ENCODE measurements at places on chromosomes 13 and 19. TPM values are rescaled to one million over a fixed set of nuclear protein-coding genes. Genes with fewer than 3 reads are reported as not detected.

The ZNF132 gene
- 7.4 TPM for total RNA-seq

GRCh38 chr13:109697936-109698335 lies 88.4 kb downstream of the IRS2 start:
- no peak overlapping the region for H3K4me3 ChIP-seq
- peaks cover 6% of the 10 kb centered on the region for H3K4me1 ChIP-seq
- H3K27me3 ChIP-seq: peaks cover 16% of the 10 kb centered on the region
- DNase-seq: no peak
- no peak overlapping the region for H3K27ac ChIP-seq

GRCh38 chr13:103255587-103256301 lies 189.5 kb upstream of the SLC10A2 start:
- H3K4me1 ChIP-seq: no peaks in the 10 kb centered on the region
- no peak for DNase-seq
- peaks cover 2% of the 10 kb centered on the region for H3K27me3 ChIP-seq

DNA sequence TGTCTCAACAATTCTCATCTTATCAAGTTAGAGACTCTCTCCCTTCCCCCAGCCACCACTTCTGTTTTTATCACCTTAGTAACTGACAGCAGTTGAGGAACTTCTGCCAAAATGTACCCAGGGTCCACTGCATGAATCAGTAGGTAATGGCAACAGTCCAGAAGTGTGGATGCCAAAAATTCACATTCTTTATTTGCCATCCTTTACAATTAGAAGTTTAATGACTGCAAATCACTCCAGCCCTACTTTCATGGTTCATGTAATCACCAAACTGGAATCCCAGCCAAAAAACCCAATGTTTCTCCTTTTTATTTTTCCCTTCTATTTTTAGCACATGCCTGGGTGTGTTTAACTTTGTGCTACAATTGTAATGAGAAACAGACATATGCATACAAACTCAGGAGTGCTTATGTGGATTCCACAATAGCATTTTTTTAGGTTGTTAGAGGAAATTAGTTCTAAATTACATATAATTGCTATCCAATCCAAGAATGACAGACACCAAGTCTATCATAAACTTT lies 243.5 kb downstream of the RGCC start:
- no peaks in the 10 kb centered on the region for H3K27me3 ChIP-seq
- H3K4me3 ChIP-seq: no peak overlapping the region
- peaks cover 4% of the 10 kb centered on the region for H3K36me3 ChIP-seq
- H3K27ac ChIP-seq: no peak overlapping the region
- DNase-seq: no peak
- H3K4me1 ChIP-seq: no peaks in the 10 kb centered on the region

DNA sequence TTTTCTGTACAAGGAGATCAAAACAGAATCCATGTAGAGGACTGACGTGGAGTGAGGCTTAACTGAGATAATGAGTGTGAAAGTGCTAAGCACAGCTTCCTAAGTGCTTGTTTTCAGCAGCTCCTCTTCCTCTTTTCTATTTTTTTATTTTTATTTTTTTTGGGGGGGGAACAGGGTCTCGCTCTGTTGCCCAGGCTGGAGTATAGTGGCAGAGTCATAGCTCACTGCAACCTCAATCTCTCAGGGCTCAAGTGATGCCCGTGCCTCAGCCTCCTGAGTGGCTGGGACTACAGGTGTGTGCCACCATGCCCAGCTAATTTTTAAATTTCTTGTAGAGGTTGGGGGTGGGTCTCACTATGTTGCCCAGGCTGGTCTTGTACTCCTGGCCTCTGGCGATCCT lies 5.6 kb upstream of the FOSB start:
- no peak overlapping the region for H3K27ac ChIP-seq
- H3K4me1 ChIP-seq: peaks cover 1% of the 10 kb centered on the region

- H3K4me3 ChIP-seq: no peak overlapping the region
- no peak overlapping the region for H3K27ac ChIP-seq
- no peaks in the 10 kb centered on the region for H3K4me1 ChIP-seq
- H3K36me3 ChIP-seq: no peaks in the 10 kb centered on the region
Measured at GRCh38 chr19:30307191-30307974, 64.8 kb upstream of the ZNF536 start.

- H3K36me3 ChIP-seq: peaks cover 54% of the 10 kb centered on the region
- H3K4me1 ChIP-seq: peaks cover 88% of the 10 kb centered on the region
- peak overlapping the region; percentile 84 for H3K4me3 ChIP-seq
- H3K27me3 ChIP-seq: no peaks in the 10 kb centered on the region
- H3K27ac ChIP-seq: peak overlapping the region; percentile 90
Measured at GRCh38 chr13:46172531-46172991, 9.4 kb downstream of the LCP1 start.

GRCh38 chr19:4970558-4971423 lies 1.9 kb downstream of the KDM4B start:
- H3K4me1 ChIP-seq: peaks cover 32% of the 10 kb centered on the region
- no peaks in the 10 kb centered on the region for H3K27me3 ChIP-seq
- H3K27ac ChIP-seq: peak overlapping the region; percentile 54
- peaks cover 17% of the 10 kb centered on the region for H3K36me3 ChIP-seq

DNA sequence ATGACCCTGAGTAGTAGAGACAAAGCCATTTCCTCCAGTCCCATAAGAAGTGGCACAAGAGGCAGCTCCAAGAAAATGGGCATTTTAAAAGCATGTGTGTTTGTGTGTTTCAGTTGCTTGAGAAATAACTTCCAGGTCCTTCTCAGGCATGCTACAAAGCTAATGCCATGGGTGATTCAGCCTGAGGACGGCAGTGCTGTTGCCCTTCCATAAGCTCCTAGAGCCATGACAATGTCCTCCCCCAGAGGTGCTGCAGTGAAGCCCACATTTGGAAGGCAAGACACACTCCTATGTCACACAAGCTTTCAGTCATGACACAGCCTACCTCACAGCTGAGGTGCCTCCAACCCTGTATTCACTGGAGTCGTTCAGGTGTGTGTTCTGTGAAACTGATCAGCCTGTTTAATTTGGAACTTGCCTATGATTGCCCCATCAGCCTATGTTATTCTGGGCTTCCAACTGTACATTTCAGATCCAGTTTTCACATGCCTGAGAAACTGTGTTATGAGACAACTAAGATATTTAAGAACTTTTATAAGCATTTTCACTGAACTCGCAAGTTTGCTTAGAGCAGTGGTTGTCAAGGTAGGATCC lies 213.6 kb downstream of the FOXO1 start:
- no peak for DNase-seq

DNA sequence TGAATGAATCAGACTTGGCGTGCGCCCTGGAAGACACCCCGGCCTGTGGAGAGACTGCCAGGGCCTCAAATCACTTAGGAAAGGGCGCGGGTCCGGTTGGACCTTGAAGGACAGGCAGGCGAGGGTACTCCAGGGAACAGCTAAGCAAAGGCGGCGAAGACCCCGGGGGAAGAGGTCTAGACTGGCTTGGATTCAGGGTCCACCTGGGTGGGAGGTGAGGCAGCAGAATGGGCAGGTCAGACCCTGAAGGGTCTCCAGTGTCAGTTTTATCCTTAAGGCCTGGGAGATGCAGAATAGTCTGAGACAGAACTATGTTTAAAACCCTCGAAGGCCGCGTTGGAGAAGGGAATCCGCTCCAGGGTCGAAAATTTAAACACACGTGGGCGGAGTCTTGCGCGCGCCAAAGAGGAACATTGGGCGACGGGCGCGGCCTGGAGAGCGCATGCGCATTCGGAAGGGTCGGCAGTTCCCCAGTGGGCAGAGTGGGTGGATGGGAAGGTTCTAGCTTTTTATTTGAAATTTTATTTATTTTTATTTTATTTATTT lies 567 bp upstream of the SMG9 start:
- peaks cover 25% of the 10 kb centered on the region for H3K36me3 ChIP-seq
- H3K4me3 ChIP-seq: peak overlapping the region; percentile 99
- peak; percentile 86 for DNase-seq
- peak overlapping the region; percentile 100 for H3K27ac ChIP-seq
- H3K27me3 ChIP-seq: no peaks in the 10 kb centered on the region

The LILRA1 gene
- not detected for total RNA-seq

DNA sequence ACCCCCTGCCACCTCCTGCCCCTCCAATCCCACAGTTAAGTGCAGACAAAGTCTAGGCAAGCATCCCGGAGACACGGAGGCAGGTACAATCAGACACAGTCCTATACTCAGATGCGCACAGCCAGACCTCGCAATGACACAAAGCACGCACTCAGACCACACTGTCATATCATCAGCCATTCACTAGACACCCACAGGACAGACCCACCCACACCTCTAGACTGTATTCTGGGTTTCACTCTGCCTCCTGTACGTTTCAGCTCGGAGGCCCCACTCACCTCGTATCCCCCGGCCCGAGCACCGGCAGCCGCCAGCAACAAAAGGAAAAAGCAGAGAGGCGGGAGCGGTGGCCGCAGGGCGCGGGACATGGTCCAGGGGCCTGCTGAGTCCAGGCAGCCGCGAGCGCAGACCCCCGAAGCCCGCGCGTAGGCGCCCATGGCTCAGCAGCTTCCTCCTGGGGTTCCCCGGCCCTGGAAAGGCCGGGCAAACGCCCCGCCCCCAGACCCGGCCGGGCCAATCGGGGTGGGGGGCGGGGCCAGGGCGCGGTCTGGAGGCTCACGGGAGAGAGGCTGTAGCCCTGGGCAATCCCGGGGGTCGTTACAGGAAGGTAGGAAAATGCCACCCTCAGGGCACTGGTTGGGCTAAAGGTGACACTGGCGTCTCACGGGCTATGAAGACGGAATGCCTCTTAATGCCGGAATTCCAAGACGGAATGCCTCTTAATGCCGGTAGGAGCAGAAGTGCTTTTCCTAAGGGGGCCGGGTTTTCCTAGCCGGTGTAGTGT lies at the start of the genes MAN2B1 and WDR83:
TSS of gene MAN2B1 (minus strand) at position 478 of the 784 bp plus-strand sequence. CDS start at position 437, 41 bp downstream.
TSS of gene WDR83 (plus strand) at position 543 of the 784 bp plus-strand sequence. CDS start 2,984 bp downstream, outside the sequence.
- H3K27ac ChIP-seq: peak within 1 kb of the TSS; percentile 82
- H3K27me3 ChIP-seq: no peaks in the 10 kb centered on the region
- DNase-seq: peak; percentile 86
- peaks cover 33% of the 10 kb centered on the region for H3K4me1 ChIP-seq

The CCNA1 gene
- total RNA-seq: 0.62 TPM

The FUT2 gene
- not detected for total RNA-seq
